Temporal lobe (tissue), 4 donors: ENCODE measurements at places on chromosomes 1 and 21. TPM values are rescaled to one million over a fixed set of nuclear protein-coding genes. Genes with fewer than 3 reads are reported as not detected.

The LEMD1 gene
- 5.4 TPM for total RNA-seq

The KIF2C gene
- total RNA-seq = 2.2 TPM

The CAPN2 gene
- total RNA-seq = 42.0 TPM

The TCEA3 gene
- 4.4 TPM for total RNA-seq

The CASQ2 gene
- under 0.01 TPM for total RNA-seq

The CDK18 gene
- total RNA-seq = 1.2 TPM

The KAZN gene
- total RNA-seq = 22.6 TPM

The CFHR4 gene
- total RNA-seq = 0.25 TPM

The IFI44L gene
- total RNA-seq = 4.4 TPM

The AGMAT gene
- total RNA-seq = 0.25 TPM

The ACBD6 gene
- total RNA-seq = 44.0 TPM

The AQP10 gene
- total RNA-seq = not detected

The VHLL gene
- 0.25 TPM for total RNA-seq

The RIPPLY3 gene
- total RNA-seq = under 0.01 TPM

The ADAMTS5 gene
- 1.7 TPM for total RNA-seq
